GM13977 (cell line): ENCODE measurements at places on chromosomes 11 and 22.
A peak's percentile ranks its signal among the peaks of the same experiment; 100 is the strongest.

GRCh38 chr22:46797355-46797754 lies 34.9 kb downstream of the TBC1D22A start:
- no peak for DNase-seq

DNA sequence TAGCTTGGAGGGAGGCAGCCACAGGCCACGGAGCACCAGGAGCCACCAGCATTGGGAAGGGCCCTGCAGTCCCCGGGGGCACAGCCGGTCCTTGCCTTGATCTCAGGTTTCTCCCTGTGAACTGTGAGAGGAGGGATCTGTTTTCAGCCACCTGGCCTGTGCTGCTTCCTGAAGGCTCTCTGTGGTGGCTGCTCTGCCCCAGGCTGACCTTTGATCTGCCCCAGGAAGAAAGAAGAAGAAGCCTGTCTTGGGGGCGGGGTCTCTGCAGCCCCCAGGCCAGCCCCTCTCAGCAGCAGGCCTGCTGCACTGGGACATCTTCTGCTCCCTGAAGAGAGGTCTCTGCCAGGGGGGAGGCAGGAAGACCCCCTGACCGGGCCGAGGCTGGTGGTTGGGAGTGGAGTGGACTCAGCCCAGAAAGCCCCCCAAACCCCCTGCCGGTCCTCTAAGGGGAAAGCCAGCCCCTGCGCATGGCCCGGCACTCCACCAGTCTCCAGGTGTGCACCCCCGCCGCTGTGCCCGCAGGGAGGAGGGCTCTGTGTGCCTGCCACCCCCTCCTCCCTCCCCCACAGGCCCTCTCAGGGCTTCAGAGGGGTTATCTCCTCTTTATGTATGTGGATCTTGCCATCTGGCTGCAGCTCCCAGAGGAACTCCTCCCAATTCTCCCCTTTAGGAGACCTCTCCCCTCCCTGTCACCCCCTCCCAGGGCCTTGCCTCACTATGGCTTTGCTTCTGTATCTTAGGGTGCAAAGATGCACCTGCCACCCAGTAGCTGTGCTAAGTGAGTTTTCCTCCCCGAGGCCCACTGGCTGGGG lies 675.3 kb downstream of the BRD1 start:
- no peak for DNase-seq

GRCh38 chr22:23280356-23281052 lies 100.2 kb downstream of the BCR start:
- no peak for DNase-seq

- DNase-seq: no peak
These were observed 8.6 kb downstream of the REXO2 start for GRCh38 chr11:114447892-114448291.

- DNase-seq: no peak
These were observed 53.2 kb upstream of the FTH1 start for GRCh38 chr11:62020661-62021060.

GRCh38 chr11:29321293-29322132 lies 695.3 kb downstream of the KCNA4 start:
- DNase-seq: no peak

DNA sequence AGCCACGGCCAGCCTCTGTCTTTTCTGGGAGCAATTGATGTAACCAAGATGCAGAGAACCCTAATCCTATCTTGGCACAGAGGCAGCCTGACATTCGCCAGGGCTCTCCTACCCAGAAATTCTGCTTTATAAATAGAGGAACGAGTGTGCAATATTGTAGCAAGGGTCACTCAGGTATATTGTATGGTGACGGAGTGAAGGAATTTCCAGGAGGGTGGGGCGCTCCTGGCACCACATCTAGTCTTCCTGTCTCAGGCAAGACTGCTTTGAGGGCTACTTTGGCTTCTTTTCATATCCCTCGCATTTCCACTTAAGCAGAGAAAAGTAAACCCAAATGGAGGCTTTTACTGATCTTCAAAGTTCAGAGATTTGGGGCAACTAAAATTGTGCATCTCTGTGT lies 114.4 kb downstream of the BARX2 start:
- DNase-seq: no peak

DNA sequence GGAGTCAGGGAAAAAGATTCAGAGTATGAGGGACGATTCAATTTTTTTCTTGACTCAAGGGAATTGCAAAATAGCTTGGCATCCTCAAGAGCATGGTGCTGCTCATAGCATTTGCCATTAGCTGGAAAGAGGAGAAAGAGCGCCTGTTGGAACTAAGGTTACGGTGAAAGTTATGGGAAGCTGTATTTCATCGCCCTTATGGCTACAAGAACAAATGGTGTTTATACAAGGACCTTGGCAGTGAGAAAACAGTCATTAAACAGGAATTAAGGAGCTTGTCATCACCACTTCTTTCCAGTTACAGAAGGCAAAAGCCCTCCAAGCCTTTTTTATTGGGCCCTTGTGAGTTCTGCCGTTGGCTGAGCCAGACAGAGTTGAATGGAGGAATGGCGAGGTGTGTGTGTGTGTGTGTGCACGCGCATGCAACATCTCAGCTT lies 74.2 kb downstream of the ALX4 start:
- no peak for DNase-seq

GRCh38 chr11:34630544-34630943 lies 9.7 kb downstream of the EHF start:
- DNase-seq: no peak

- DNase-seq: no peak
These were observed 255.2 kb downstream of the MN1 start for GRCh38 chr22:27546157-27546935.

GRCh38 chr11:89321401-89321800 lies 143.7 kb downstream of the TYR start:
- no peak for DNase-seq

- DNase-seq: no peak
These were observed 69.0 kb upstream of the CRTAM start for GRCh38 chr11:122769126-122769780.

- DNase-seq: no peak
These were observed 28.3 kb upstream of the USP47 start for GRCh38 chr11:11813288-11813962.

GRCh38 chr22:31082606-31083376 lies 1.7 kb downstream of the SMTN start:
- DNase-seq: peak; percentile 50

GRCh38 chr11:46176421-46176820 lies 55.2 kb upstream of the PHF21A start:
- no peak for DNase-seq

GRCh38 chr11:1502954-1503707 lies 16.6 kb upstream of the MOB2 start:
- DNase-seq: no peak

DNA sequence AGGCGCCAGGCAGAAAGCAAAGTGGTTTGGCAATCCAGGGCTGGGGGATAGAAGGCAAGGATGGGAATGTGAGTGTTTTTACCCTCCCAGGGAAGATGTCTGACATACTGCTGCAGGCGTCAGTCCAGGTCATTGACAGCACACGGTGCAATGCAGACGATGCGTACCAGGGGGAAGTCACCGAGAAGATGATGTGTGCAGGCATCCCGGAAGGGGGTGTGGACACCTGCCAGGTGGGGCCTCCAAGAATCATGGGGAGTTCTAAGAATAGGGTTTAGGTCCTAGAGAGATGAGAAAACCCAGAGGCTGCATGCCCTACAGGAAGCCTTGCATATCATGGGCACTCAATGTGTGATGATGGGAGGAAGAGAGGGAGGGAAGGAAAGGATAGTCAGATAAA lies 28.3 kb upstream of the SMIM35 start:
- no peak for DNase-seq

- DNase-seq: no peak
These were observed 37.8 kb downstream of the GALNT18 start for GRCh38 chr11:11583801-11584529.
